ENCODE measurements at places on chromosomes 11 and 22.

- DNase-seq: no peak
Measured at GRCh38 chr11:1772270-1773130, 8.8 kb upstream of the CTSD start.

DNA sequence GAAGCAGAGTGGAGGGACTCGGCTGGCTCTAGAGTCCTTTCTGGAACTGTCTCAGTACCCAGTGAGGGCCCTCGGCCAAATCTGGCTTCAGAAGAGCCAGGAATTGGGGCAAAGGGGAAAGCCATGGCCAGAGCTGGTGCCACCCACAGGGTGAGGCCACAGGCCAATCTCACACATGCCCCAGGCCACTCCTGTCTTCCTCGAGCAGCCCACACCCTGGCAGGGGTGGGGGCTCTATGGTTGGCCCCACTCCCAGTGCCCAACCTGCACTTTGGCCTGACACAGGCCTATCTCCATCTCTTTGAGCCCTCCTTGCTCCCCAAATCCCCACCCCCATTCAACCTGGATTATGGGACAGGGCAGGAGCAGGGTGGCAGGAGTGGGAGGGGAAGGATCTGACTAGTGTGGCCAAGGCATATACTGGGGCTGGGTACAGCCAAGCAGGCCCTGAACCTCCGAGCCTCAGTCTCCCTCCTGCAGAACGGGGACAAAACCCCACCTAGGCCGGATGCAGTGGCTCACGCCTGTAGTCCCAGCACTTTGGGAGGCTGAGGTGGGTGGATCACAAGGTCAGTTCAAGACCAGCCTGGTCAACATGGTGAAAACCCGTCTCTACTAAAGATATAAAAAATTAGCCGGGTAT is 6.9 kb downstream of the TST start:
- DNase-seq: no peak

GRCh38 chr11:92865352-92865751 is 104.1 kb upstream of the MTNR1B start:
- DNase-seq: no peak

GRCh38 chr11:123519055-123519796 is 89.2 kb downstream of the GRAMD1B start:
- no peak for DNase-seq

- DNase-seq: no peak
Measured at GRCh38 chr22:19811811-19812771, 42.6 kb downstream of the GNB1L start.

- no peak for DNase-seq
Measured at GRCh38 chr11:87440076-87440770, 402.5 kb downstream of the TMEM135 start.

All from D721Med (cell line).